ENCODE measurements at places on chromosomes 16 and 17.
A peak's percentile ranks its signal among the peaks of the same experiment; 100 is the strongest.

- DNase-seq, result no peak
These were observed 14.7 kb upstream of the PLLP start for GRCh38 chr16:57299009-57299718.

DNA sequence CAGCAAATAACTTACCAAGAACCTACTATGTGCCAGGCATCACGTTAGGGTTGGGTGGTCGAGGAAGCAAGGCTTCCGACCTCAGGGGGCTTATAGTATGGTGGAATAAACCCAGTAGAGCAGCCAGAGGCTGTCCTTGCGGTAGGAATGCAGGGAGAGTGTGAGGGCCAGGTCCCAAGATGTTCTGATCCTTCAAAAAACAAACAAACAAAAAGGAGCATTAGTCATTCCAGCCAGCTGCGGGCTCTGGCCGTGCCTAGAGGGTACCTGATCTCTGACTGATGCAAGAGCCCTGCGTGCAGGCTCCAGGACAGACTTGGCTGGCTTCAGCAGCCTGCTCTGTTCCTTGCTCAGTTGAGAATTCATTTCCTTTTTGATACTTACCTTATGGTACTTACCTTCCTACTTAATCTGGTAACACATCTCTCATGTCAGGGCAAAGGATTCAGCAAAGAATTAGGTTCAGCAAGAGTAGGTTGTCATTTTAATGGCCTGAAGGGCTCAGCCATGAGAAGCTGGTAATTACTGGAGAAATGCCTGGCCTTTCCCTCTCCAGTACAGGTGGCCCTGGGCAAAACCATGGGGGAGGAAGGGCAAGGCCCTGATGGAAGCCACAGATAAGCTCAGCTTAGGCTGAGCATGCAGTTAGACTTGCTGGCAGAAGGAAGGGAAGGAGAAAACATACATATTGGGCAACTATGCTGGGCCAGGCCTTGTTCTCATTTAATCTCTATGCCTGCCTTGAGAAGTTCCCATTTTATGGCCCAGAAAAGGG, 18.4 kb downstream of the CYB5D2 start:
- no peak for DNase-seq

DNA sequence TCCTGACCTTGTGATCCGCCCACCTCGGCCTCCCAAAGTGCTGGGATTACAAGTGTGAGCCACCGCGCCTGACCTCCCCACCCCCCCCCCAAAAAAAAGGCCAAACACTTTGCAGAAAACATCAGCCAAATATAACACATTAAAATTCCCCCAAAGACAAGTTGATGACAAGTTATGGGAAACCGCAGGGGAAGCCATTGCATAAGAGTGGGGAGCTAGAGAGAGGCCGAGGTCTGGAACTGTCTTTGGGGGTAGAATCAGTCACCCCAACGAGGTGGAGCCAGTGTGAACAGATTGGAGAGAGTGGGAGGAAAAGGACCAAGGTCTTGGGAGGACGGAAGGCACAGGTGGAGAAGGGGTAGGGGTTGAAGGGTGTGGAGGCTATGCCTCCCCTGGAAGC, 2.8 kb downstream of the DRC3 start:
- DNase-seq, result no peak

DNA sequence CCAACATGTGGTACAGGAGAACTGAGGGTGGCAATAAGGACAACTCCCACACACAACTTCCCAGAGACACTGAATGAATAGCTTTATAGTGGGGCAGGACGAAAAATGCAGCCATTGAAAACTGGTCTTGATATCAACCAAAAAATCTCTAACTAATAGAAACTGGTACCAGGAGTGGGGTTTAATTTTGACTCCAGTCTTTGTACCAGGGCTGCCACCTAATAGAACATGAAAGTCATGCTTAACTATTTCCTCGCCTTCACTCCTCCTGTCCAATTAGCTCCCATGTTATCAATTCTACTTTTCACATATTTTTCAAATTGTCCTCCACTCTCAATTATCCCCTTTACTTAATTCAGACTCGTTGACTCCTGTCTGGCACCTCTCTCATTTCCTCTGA, 192.0 kb upstream of the ERCC4 start:
- DNase-seq, result no peak

- DNase-seq, result peak; percentile 51
These were observed 774 bp upstream of the MAF start for GRCh38 chr16:79601092-79601930.

DNA sequence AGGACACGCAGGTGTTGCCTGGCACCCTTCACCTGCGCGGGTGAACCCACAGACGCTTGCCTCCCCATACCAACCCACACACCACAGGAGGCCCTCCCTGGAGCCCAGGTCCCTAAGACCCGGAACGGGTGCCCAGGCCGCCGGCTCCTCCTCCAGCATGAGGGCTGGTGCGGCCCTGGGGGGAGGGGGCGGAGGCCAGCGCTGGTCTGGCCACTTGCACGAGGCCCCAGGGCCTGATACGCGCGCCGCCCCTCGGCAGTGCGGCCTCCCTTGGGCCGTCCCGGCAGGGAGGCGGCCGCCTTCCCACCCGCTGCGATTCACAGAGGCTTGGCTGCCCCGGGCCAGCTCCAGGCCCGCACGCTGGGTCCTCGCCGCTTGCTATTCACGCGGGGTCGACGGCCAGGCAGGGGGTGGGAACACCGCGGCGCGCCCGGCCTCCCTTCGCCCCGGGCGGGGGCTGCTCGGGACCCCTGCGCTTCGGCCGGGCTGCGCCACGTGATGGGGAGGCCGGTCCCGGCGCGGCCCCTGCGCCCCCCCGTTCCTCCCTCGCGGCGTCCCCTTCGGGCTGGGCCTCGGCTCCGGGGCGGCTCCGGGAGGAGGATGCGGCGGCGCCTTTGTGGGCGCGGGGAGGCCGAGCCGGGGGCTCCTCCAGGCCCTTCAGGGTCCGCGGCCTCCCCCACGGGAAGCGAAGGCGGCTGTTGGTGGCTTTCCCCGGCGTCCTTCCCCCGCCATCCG, 685 bp downstream of the FASN start:
- peak; percentile 63 for DNase-seq

DNA sequence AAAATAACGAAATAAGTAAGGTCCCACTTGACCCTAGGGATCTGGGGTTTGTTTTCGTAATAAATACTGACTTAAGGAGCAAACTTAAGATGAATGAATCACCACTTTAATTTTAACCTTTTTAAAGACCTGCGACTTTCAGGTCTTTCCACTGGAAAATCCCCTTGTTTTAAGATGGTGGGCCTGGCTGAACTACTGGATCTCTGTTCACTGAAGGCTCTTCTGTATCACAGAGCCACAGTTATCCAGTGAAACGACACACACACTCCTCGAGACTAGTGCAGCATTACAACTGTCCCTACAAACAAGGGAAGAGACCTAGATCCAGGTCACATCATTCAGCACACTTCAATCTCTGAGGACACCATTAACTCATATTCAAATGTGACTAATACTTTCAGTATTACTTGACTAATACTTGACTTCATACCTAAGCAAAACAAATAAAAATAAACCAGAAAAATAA, 299.0 kb downstream of the CEP112 start:
- no peak for DNase-seq

GRCh38 chr17:6496640-6497441, 52.6 kb downstream of the PIMREG start:
- no peak for DNase-seq

DNA sequence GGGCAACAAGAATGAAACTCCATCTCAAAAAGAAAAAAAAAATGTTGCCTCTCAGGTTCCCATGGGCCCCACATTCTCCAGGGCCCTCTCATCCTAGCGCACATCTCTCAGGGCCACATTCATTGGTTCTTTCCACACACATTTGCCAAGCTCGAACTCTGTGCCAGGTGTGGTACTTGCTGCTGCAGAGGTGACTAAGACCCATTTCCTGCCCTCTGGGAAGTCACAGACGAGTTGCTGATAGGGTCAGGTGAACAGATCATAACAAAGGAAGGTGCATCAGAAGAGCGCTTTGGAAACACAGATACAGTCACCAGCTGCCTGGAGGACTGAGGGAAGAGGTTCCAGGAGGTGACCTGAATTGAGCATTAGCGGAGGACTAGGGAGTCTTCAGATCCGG, 1.0 kb downstream of the GSDMA start:
- DNase-seq, result no peak

- no peak for DNase-seq
These were observed 10.2 kb upstream of the BCAR1 start for GRCh38 chr16:75261590-75262078.

DNA sequence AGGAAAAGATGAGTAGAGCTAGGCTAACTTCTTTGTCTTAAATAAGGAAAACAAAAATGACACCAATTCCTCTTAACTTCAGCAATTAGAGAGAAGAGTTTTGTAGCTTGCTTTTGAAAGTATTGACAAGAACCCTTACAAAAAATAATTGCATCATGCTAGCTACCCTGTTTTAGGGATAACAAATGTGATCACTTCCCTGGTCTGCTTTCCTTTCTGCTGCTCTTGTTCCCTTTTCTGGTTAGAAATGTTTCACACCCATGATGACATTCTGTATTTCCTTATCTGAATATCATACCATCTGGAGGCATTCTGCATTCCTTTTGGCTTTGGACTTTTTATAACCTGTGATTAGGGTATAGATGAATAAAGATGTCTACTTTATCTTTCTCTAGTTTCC, 9.9 kb upstream of the SMIM36 start:
- no peak for DNase-seq

- DNase-seq, result no peak
These were observed 3.8 kb downstream of the RNF213 start for GRCh38 chr17:80264205-80265075.

- DNase-seq, result no peak
These were observed 59.5 kb upstream of the CDC42EP4 start for GRCh38 chr17:73371285-73371684.

- no peak for DNase-seq
These were observed 97.3 kb downstream of the PLCG2 start for GRCh38 chr16:81876273-81876900.

GRCh38 chr17:61614219-61614618, 23.2 kb upstream of the NACA2 start:
- DNase-seq, result no peak
